Non-pigmented ciliary epithelial cell (primary cell): ENCODE measurements at places on chromosomes 16 and 17.

GRCh38 chr16:68750193-68750695, 13.2 kb downstream of the CDH1 start:
- no peak for DNase-seq

DNA sequence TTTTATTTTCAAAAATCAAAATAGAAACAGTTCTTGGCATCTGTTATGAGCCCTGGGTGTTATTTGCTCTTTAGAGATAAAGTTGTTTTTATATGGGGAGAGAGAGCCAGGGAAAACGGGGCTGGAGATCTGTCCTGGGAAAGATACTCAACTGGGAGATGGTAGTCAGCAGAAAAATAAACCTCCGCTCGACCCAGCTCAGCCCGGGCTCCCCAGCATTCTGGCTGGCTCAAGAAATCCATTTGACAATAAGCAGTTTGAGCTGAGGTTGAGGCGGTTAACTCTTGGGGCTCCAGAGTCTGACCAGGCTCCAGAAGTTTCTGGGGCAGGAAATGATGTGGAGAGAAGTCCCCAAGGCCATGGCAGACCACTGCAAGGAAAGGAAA, 151.9 kb downstream of the IRX5 start:
- DNase-seq, result no peak

- DNase-seq, result no peak
Measured at GRCh38 chr17:13874134-13874533, 195.2 kb upstream of the COX10 start.

DNA sequence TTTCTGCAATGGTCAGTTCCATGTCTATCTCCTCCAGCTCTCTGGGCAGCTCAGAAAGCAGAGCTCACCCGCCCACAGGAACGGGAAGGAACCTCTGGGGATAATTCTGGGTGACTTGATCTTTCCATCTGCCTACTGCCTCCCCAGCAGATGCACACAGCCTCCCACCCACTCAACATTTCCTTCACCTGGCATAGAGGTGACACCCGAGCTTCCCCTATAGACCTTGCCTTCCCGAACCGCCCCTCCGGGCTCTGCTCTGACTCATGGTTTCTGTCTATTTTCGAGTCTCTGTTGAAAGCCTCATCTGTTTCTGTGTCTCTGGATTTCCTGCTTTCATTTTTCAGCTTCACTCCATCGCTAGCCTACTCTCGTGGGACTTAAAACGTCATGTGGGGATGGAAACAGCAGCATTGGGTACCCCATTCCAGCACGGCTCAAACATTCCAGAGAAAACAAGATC, 11.4 kb downstream of the GGA3 start:
- no peak for DNase-seq

- no peak for DNase-seq
Measured at GRCh38 chr17:67157732-67158639, 87.0 kb downstream of the HELZ start.

DNA sequence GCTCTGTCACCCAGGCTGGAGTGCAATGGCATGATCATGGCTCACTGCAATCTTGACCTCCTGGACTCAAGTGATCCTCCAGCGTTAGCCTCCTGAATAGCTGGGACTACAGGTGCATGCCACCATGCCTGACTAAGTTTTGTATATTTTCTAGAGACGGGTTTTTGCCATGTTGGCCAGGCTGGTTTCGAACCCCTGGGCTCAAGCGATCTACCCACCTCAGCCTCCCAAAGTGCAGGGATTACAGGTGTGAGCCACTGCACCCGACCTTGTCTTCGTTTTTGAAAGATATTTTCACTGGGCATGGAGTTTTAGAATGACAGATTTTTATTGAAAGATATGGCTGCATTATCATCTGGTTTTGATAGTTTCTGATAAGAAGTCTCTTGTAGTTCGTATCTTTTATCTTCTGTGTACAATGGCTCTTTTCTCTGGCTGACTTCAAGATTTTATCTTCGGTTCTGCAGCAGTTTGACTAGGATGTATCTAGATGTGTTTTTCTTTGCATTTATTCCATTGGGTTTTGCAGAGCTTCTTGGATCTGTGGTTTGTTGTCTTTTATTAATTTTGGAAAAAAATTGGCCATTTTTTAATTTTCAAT, 14.6 kb downstream of the ADGRG5 start:
- no peak for DNase-seq

GRCh38 chr16:74451951-74452758, 30.9 kb upstream of the CLEC18B start:
- DNase-seq, result no peak
